ENCODE measurements at places on chromosomes 7 and 10.
A peak's percentile ranks its signal among the peaks of the same experiment; 100 is the strongest.

GRCh38 chr10:74871595-74872382 is 45.4 kb downstream of the KAT6B start:
- DNase-seq = no peak

DNA sequence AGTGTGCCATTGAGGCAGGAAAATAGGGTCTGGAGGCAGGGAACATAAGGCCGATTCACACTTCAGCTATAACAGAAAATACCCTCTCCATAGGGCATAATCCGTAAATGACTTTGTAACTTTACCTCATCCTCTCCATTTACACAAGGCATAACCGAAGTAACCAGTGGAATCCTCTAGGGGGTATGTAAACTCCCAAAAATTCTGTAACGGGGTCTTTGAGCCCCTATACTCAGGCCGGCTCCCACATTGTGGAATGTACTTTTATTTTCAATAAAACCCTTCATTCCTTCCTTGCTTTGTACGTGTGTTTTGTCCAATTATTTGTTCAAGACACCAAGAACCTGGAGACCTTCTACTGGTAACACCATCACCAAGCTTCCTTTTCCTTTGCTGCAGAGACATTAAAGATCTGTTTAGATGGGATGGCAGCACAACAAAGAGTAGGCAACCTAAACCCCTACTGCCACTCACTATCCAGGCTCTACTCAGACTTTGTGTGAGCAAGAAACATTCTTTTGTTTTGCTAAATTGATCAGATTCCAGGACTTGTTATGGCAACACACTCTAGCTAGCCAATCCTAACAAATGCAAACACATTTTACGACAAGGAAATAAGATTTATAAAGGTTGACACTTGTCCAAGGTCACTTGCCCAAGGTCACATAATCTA is 99.3 kb downstream of the DGKI start:
- DNase-seq = no peak

GRCh38 chr7:134649226-134649775 is 2.6 kb downstream of the BPGM start:
- DNase-seq = peak; percentile 71

DNA sequence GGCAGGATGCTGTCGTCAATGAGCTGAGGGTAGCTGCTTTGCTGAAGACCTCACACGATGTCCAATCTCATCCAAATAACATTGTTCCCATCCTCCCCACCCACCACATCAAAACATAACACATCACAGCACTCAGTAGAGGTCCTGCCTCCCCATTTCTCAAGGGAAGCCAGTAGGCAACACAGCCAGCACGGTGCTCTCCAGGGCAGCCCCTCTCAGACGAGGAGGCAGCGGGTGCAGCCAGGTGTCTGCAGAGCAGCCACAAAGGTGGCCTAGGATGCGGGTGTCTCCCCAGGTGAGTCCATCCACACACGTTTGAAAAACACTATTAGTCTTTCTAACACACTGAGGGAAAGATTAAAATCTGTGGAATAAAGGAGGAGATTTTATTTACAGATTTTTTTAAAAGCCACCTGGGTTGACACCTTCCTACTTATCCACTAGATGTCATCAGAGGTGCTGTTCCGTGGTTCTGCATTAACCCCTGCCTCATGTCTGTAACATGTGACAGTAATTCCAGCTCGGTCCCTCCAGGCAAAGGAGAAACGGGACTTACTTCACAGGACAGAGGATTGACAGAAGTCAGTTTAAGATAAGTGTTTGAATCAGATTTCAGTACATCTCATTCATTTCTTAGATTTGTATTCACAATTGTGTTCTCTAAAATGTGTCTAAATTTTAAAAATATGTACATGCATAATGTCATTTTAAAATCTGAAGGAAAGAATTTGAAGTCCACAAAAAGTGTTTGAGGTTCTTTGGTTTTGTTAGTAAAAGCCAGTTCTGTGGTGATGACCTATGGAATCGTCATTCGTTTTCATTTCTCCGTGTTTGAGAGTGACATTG is 68.0 kb downstream of the LANCL2 start:
- peak; percentile 46 for DNase-seq

GRCh38 chr7:103637094-103637493 is 191.1 kb upstream of the SLC26A5 start:
- peak; percentile 95 for DNase-seq

- no peak for DNase-seq
Observed at GRCh38 chr10:21217107-21217506, 308.4 kb downstream of the SKIDA1 start.

DNA sequence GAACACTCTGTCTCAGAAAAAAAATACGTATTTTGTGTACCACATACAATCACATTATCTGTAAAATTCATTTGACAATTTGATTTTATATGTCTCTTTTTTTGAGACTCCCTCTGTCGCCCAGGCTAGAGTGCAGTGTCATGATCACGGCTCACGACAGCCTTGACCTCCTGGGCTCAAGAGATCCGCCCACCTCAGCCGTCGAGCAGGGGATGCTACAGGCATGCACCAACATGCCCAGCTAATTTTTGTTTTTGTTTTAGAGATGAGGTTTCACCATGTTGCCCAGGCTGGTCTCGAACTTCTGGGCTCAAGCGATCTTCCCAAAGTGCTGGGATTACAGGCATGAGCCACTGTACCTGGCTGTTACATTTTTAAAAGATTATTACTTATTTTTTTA is 11.6 kb upstream of the BAZ1B start:
- DNase-seq = no peak

GRCh38 chr10:113168584-113168983 is 218.5 kb downstream of the TCF7L2 start:
- no peak for DNase-seq

- DNase-seq = peak; percentile 73
Observed at GRCh38 chr7:131254211-131254610, 73.5 kb upstream of the MKLN1 start.

GRCh38 chr7:134694299-134694698 is 47.6 kb downstream of the BPGM start:
- DNase-seq = no peak

DNA sequence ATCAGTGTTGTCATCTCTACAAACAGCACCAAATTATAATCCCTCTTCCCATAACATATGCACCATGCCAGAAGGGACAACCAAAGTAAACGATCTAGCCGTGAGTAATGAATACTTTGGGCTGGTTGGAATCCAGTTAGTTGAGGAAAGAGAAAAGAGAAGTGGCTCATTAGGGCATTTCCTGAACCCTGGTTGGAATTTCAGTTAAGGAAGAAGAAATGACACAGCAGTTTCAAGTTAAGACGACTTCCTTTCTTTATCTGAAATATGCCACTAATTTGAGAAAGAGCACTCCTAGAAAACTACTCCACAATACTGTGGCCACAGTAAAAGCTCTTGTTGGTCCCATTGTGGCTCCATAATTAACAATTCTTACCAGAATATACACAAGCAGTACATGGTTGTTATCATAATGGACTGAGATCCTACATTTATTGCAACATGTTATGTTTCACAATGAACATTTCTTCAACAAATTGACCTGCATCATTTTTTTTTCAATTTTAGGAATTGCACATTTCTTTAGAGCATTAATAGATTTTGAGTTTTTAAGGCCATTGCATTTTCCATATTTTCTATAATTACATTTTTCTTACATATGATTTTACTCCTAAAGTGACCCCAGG is at the start of gene TFEC:
Gene TFEC, minus strand, starts transcription at position 113 of the 626 bp plus-strand sequence. CDS start 46,322 bp downstream, outside the sequence.
- peak; percentile 40 for DNase-seq

DNA sequence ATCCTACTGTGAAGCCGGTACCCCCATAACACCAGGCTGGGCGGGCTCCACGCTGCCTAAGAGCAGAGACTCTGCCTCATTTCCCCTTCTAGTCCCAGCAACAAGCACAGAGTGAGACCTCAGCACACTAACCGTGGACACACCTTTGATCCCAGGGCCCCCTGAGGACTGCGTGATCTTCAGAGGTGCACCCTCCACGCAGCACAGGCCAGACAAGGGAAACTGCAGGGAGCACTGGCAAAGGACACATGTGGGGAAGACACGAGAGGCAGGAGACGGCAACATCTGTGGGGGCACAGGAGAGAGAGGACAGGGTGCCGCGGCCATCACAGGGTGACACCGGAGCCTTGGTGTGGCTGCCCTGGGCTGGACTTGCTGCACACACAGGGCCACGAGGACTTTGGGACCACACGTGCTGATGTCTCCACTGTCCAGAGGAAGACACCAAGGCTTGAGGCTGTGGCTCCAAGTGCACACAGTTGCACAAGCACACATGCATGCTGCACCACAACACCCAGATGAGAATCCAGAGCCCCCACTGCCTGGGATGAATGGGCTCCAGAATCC is 128.8 kb downstream of the PTPRN2 start:
- DNase-seq = no peak

GRCh38 chr10:14017467-14017866 is 313.3 kb downstream of the FRMD4A start:
- no peak for DNase-seq

DNA sequence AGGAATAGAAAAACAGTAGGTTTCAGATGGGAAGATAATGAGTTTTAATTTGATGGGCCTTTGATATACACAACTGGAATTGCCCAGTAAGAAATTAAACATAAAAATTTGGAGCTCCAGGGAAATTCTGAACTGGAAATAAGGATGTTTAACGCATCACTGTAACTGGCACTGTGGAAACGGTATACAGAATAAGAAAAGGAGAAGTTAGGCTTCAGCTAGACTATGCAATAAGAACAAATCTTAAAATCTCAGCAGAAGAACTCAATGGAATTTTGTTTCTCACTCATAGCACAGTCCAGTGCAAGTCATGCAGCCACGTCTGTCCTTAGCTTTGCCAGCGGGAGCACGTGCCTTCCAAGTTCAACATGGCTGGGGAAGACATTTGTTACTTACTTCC is 52.9 kb upstream of the FGL2 start:
- DNase-seq = no peak

DNA sequence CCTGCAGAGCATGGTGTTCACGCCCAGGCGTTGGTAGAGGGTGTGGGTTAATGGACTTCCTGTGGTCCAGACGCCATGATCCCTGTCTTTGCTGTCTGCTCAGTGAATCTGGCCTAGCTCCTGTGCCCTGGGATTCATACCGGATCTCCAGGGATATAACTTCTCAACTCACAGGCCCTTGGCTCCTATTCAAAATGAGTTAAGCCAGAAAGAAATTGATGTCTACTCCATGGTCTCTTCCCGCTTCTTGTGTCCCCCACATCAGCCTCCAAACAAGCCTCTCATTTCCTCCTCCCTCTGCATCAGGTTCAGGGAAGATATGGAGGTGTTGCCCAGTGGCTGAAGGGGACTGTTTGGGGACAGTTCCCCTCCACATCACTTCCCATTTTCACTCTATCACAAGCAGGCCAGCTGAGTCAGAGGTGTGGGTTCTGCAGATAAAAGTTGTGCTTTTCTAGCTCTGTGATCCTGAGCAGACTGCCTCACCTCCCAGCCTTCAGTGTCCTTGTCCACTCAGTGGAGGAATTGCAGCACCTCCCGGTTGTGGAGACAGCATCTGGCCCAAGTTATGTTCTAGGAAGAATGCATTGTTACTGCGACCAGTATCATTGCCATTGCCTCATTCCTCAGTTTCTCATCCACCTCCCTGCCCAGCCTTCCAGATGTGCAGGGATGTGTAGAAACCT is 22.5 kb downstream of the AKR1E2 start:
- no peak for DNase-seq

DNA sequence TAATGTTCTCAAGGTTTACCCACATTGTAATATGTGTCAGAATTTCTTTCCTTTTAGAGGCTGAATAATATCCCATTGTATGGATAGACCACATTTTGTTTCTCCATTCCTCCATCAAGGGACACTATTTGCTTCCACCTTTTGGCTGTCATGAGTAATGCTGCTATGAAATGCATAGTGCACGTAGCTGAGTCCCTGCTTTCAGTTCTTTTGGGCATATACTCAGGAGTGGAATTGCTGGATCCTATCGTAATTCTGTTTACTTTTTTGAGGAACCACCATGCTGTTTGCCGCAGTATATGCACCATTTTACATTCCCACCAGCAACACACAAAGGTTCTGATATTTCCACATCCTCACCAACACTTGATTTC is 60.0 kb downstream of the PRF1 start:
- DNase-seq = no peak

DNA sequence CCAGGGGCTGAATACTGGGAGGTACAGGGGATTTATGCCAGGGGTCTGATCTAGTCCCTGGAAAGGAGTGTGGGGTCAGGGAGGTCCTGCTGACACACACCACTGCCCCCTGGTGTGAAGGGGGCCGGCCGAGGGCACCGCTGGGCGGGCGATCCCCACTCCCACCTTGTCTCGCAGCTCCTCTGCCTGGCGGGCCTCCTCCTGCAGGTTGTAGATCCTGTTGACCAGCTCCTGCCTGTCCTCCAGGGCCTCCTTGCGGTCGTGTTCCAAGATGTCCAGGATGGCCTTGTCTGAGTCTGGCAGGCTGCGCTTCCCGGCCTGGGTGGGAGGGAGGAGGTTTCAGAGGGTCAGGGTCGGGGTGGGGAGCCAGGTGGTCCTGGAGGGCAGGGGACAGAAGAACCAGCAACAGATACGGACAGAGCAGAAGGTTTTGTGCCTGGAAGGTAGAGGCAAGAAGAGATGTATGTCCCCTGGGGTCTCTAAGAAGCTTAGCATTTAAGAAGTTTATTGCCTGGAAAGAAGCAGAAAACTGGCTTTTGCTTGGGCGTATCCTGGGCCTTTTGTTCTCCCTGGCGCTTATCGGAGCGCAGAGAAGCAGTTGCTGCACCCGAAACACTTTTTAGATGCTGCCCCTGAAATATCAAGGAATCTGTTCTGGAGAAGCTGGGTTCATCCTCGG is 94.5 kb upstream of the GNA12 start:
- DNase-seq = no peak

DNA sequence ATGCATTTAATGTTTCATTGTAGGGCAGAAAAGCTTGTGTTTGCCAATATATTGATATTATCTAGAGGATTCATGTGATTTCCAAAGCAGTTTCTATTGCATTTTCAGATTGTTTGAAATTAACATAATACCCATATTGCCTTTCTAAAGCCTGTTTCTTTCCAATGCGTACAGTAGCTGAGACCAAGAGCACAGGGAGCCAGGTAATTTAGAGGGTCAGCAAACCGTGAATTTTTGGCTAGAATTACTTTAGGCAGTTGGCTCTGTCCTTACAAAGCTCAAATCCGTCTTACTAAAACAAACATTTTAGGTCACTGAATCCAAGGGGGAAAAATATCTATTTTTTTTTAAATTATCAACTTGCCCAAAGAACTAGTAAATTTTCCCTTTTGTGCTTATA is 604.9 kb upstream of the ADARB2 start:
- no peak for DNase-seq

- no peak for DNase-seq
Observed at GRCh38 chr10:33556620-33557019, 222.2 kb upstream of the NRP1 start.

DNA sequence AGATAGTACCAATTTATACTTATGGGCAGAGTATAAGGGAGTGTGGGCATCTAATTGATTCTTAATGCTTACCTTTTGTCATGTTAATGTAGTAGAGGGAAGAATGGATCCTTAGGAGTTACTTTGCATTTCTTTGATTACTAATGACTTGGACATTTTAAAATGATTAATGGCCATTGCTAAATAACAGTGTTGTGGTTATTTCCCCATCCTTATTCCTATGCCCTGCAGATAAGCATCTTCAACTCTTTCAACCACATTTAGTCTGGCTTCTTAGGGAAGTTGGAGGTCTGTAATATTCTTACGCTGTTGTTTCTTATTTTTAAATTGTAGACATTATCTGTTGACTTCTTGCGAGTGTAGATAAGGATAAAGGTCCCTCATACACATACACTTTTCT is 37.2 kb downstream of the KAT6B start:
- peak; percentile 49 for DNase-seq

- DNase-seq = peak; percentile 60
Observed at GRCh38 chr10:19811540-19811939, 4.7 kb upstream of the PLXDC2 start.

GRCh38 chr10:127942811-127943210 is 35.9 kb downstream of the PTPRE start:
- peak; percentile 29 for DNase-seq

- no peak for DNase-seq
Observed at GRCh38 chr10:114034923-114035645, 8.6 kb upstream of the ADRB1 start.

Data from iris pigment epithelial cell (primary cell).